ENCODE measurements at places on chromosomes 6 and 20. TPM values are rescaled to one million over a fixed set of nuclear protein-coding genes. Genes with fewer than 3 reads are reported as not detected.

Gene GABRR1
- not detected for total RNA-seq

DNA sequence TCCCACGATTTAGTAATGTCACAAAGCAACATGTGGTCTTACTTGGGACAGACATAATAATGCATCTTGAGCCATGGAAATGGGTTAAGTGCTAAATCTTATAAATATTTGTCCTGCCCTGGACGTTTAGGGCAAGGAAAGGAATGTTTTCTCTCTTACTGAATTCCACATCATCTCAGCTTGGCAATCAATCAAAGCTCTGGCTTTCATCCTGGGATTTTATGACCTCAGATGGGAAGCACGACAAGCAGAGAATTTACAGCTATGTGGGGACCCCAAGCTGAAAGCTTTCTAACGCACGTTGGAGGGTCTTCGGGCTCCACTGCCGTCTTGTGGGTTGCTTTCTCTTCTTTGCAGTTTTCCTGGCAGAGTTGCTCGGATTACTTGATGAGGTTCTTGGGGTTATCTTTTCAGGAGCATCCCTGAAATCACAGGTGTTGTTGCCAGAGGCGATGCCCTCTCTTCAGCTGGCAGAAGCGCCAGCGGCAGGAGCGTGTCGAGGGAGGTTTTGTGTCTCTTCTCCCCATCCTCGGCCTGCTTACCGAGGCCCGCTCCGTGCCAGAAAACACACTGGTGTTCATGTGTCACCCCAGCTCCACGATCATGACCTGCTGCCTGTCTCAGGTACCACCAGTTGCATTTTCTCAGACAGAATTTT lies 73.4 kb upstream of the FRMD1 start:
- DNase-seq, result no peak

DNA sequence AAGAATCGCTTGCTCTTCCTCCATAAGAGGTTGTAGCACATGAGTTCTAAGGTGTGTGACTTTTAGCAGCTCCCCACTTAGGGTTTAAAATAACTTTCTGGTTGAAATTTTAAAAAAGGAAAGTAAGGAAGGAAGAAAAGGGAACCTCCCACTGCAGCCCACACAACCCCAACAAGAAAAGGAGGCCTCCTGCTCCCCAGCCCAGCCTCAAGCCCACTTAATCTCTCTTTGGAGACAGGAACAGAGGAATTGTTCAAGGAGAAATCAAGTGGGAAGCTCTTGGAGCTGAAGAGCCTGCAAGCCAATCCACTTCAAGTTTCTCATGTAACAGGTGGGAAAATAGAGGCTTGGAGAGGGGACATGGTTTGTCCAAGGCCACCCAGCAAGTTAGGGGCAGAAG lies 39.1 kb upstream of the PREX1 start:
- no peak for DNase-seq

Gene SOBP
- 6.9 TPM for total RNA-seq

GRCh38 chr6:29965873-29966601 lies 23.7 kb downstream of the HLA-A start:
- peak; percentile 92 for DNase-seq

GRCh38 chr6:138690975-138691594 lies 82.5 kb upstream of the CCDC28A start:
- no peak for DNase-seq

DNA sequence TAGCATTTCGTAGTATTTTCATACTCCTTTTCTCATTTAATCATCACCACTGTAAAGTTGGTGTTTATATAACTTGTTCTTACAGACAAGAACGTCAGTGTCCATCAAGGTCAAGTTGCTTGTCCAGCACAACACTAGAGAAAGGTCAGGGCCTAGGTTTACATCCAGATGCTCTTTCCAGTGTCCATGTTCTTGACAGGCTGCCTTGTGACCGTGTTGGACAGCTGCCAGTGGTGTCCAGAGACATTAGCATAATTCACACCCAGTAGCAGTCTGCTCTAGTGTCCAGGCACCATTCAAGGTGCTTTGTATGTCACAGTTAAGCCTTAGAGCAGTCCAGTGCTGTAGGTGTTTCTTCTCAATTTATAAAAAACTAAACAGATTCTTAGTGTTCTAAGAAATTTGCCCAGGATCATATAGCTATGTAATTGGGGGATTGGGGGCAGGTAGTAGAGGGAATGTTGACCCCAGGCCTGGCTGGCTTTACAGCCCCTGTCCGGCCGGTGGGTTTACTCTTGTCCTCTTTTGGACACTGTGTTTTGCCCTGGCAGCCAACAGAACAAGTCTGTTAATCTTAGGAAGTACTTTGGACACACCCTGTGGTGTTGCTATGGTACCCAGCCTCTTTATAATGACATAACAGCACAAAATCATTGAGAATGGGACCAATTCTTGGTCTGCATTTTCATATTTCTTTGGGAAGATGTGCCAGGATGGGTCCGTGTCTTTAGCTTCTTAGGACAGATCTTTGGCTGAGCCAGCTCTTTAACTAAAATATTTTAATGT lies 8.0 kb downstream of the STK35 start:
- no peak for DNase-seq

GRCh38 chr20:11140359-11140758 lies 466.6 kb upstream of the JAG1 start:
- no peak for DNase-seq

Gene LMBRD1
- 68.0 TPM for total RNA-seq

- DNase-seq, result no peak
Measured at GRCh38 chr6:150325066-150325772, 43.6 kb upstream of the IYD start.

Measured in lower lobe of right lung (tissue), 2 donors.